Activated CD4-positive, alpha-beta memory T cell treated with anti-CD3 and anti-CD28 coated beads, Interleukin-2, amount 10 ng/mL, durations not matched to agents 7 days and 5 days (primary cell): ENCODE measurements at places on chromosomes 3 and 15. TPM values are rescaled to one million over a fixed set of nuclear protein-coding genes. Genes with fewer than 3 reads are reported as not detected.

Gene PARP15
- 47.2 TPM for total RNA-seq

Gene SLC2A2
- total RNA-seq, result not detected

Gene MED12L
- 1.6 TPM for total RNA-seq

GRCh38 chr3:186132487-186132886 lies 23.6 kb upstream of the ETV5 start:
- DNase-seq, result no peak

DNA sequence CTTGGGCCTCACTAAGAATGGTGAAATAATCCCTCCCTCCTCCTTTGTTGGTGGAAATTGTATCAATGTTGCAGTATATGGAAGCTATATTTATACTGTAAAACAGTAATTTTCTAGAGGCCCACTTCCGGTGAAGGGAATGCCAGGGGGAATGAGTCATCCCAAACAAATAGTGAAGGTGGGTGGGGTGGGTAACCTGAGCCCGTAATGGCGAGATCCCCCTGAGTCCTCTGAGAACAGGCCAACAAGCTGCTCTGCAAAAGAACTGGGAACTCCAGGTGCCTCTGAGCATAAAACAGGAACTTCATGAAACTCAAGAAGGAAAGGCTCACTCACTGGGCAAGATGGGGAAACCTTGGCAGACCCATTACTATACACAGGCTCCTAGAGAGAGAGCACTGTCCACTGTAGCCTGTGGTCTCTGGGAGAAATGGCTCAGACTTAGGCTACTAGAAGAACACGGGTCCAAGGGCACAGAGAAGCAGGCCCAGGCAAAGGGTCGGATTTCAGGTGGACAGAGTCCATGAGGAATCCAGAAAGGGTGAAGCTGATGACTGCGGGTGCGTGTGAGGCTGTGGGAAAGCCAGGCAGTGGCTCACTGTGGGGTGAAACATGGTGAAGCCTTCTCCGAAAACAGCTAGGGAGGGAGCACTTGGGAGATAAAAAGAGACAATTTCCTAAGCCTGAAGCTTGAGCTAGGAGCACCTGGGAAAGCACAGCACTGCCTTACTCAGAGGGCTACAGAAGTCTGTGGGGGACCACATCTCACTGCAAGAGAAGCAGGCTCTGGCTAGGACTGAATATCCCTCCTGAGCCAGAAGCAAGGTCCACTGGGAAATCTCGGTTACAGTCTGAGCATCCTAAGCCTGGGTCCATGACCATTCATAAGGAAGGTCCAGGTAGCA lies 19.8 kb downstream of the LARP6 start:
- no peak for DNase-seq

DNA sequence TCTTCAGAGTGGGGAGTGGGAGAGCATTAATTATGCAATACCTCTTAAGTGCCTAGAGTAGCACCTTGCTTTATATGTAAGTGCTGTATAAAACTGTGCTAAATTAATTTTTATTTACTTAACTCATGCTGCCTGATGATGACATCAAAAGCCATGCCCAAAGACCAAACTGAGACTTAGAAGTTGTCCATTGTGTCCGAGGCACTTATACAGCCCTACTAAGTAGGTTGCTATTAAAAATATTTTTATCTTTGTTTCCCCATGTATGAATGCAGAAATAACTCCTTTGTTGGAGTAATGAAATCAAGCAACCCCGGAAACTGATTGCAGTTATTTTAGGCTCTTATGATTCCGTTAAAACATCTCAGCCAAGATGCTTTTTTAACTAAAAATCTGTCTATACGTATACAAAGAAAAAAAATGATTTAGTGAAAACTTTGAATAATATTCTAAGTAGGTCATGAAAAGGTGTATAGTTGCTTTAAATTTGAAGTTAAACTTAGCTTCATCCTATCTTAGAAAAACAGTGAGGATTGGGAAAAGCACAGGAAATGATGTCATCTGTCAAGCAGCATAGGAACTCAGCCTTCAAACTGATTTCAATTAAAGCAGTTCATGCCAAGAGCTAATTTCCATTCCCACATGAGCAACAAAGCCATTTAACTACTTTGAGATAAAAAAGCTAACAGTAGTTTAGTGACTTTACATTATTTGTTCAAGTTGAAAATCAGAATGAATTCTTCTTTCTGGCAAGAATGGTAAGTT lies 43.0 kb downstream of the FBN1 start:
- no peak for DNase-seq

DNA sequence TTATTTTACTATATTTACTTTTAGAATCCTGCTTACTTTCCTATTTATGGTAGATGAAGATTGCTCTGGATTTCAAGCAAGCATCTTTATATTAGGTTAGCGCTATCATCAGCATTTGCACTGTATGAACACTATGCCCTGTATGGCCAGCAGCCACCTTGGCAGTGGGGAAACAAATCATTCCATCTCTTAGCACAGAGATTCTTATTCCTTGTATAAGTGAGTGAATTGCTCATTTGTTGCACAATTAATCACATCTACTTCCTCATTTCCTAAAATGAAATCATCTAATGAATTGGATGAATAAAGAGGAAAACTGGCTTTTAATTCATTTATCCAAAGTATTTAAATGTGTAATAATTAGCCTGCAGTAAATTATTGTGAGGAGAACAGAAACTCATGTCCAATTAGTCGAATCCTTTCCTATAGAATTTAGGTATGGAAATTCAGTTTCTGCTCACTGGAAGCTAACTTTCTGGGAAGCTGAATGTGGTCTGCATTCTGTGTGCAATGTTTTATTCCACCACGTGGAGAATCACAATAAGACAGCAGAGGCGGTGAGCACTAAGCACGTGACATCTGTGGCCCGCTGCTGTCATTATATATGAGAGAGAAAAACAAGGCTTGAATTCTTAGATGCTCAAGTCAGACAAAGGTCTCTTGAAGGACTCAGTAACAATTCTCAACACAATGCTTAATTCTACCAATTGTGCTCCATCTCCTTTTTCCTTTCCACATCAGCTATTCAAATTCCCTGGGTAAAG lies 93.4 kb downstream of the PEX5L start:
- DNase-seq, result no peak

DNA sequence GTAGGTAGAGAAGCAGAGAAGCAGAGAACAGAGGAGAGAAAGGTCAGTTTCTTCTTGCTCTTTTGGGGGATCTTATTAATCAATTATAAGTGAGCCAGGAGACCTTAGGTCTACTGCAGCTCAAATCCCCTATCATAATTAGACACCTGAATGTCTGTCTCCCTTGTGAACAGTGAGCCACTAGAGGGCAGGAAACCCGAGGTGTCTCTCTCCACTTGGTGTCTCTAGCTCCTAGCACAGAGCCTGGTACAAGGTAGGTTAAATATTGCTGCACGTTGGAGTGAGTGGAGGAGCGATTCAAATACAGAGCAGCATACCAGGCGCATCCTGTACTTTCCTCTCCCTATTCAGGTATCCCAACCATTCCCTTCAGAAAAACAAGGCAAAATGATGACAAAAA lies 2.0 kb upstream of the ST8SIA2 start:
- DNase-seq, result no peak
